ENCODE measurements at places on chromosomes 2 and 18. TPM values are rescaled to one million over a fixed set of nuclear protein-coding genes. Genes with fewer than 3 reads are reported as not detected.
A peak's percentile ranks its signal among the peaks of the same experiment; 100 is the strongest.

DNA sequence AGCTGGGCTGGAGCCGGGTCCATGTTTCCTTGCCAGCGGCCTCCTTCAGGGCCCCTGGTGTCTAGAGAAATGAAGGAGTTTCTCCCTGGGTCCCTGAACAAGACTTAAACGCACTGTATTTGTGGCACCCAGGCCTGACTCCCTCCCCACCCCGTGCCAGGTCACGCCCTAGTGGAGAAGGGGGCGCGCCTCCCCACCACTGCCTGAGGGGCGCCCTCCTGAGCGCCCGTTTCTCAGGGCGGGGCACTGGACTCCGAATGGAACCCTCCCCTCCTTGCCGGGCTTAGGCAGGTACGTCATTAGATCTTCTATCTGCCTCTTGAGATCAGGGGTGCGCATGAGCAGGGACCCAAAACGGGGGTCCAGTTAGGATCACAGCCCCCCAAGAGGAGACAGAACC, 16.3 kb downstream of the ODC1 start:
- no peak for DNase-seq

DNA sequence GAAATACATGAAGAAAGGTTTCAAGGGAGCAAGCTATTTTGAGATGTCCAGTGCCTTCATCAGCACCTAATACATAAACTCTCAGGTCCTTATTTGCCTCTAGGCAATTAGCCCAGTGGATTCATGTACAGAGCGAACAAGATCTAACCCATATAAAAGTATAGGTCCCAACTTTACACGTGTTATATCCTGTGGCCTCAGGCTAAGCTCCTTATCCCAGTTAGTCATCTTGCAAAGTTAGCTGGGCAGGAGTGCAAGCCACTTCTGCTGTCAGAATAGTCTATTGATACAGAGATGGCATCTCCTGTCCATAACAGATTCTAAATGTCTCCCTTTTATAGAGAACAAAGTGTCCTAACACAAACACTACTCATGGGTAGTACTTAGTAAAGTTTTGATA, 203.9 kb upstream of the PIK3C3 start:
- no peak for DNase-seq

- DNase-seq, result peak; percentile 33
Observed at GRCh38 chr18:56696966-56697365, 45.8 kb downstream of the WDR7 start.

The TUBA4B gene
- not detected for total RNA-seq

- DNase-seq, result no peak
Observed at GRCh38 chr2:45083175-45083574, 73.9 kb upstream of the SIX2 start.

DNA sequence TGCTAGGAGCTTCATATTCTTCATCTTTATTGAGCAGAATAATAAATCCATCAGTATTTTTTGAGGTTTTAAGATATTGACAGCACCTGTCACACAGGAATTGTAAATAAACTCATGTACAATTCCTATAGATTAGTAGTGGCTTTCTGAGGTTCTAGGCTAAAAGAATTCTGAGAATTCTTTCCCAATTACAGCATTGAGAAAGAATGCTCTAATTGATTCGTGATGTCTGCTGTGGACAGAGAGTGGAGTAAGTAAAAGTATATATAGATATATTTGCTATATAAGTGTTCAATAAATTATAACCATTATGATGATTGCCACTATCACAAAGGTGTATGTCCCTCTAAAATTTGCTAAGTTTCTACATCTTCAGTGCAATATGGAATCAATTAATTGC, 186.5 kb upstream of the NRP2 start:
- DNase-seq, result no peak

The RBM45 gene
- 27.1 TPM for total RNA-seq

The SH2D6 gene
- total RNA-seq, result not detected

DNA sequence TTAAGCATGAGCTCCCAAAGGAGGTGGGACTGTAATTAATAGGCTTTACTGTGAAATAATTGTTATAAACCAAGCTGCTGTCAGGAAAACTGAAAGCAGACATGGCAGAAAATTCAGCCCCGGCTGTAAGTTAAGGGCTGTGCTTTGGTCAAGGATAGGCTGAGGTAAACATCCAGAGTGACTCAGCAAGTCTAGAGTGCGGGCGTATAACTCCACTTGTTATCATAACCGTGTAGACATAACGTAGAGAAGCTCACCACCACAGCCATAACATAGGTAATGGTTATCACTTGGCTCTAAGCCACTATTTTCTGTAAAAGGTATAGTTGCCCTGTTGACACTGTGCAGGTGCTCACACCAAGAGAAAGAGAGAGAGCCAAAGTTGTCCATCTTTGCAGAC, 316.8 kb downstream of the DCDC2C start:
- DNase-seq, result no peak

The ASPRV1 gene
- total RNA-seq, result not detected

DNA sequence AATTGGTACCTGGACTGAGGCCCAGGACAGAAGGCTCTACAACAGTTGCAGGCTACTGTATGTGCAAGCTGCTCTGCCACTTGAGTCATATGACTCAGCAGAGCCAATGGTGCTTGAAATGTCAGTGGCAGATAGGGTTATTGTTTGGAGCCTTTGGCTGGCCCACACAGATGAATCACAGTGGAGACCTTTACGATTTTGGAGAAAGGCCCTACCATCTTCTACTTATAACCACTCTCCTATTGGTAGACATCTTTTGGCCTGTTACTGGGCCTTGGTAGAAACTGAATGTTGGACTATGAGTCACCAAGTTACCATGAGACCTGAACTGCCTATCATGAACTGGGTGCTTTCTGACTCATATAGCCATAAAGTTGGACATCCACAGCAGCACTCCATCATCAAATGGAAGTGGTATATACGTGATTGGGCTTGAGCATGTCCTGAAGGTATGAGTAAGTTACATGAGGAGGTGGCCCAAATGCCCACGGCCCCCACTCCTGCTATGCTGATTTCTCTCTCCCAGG, 88.9 kb upstream of the NRXN1 start:
- no peak for DNase-seq

The SLC9A4 gene
- not detected for total RNA-seq

DNA sequence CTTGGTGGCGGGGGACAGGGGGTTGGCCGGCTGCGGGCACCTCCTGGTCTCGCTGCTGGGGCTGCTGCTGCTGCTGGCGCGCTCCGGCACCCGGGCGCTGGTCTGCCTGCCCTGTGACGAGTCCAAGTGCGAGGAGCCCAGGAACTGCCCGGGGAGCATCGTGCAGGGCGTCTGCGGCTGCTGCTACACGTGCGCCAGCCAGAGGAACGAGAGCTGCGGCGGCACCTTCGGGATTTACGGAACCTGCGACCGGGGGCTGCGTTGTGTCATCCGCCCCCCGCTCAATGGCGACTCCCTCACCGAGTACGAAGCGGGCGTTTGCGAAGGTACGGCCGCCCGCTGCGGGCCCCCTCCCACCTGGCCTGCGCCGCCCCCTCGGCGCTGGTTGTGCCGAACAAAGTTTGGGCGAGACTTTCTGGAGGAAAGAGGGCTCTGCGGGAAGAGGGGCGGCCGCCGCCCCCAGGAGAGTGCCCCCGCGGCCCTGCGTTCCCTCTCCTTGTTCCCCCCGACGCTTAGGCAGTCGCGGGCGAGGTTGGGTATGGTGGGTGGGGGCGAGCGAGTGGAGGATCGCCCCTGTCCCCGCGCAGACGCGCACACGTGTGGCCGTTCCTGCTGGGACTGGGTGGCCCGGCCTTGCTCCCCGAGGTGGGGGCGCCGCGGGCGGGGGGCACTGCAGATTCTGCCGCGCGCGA, 866 bp downstream of the CRIM1 start:
- no peak for DNase-seq

DNA sequence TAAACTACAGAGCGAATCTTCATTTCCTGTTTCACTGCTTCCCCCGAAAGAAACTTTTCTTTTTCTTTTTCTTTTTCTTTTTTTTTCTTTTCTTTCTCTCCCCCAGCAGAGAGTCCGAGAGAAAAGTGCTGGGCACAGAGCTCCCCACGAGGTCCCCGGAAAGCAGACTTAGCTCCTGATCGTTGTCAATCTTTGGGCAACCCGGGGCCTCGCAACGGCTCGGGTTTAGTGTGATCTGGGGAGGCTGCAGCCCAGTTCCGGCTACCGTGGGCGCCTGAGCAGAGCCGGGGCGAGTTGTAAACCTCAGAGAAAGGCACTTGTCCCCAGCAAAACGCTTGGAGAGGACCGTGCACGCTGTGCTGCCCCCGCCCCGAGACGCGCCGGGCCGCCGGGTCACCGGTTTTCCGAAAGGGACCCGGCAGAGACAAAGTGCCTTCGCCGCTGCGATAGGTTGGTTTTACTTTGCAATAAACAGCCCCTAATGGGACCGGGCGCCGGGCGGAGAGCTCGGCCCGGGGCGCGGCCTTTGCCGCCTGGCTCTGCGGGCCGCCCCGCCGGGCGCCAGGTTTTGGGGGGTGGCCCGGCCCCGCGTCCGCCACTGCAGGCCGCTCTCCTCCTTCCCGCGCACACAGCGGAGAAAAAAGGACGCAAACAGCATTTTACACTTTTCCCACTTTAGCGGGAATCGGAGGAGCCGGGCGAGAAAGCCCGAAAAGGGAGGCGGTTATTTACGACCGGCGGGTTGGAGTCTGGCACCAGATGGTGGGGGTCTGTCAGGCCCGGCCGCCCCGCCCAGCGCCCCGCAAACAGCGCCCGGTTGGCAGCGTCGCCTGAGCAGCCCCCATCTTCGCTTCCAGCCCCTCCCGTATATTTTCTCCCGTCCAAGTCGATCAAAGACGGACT, 136.0 kb downstream of the INSIG2 start:
- DNase-seq, result peak; percentile 6

DNA sequence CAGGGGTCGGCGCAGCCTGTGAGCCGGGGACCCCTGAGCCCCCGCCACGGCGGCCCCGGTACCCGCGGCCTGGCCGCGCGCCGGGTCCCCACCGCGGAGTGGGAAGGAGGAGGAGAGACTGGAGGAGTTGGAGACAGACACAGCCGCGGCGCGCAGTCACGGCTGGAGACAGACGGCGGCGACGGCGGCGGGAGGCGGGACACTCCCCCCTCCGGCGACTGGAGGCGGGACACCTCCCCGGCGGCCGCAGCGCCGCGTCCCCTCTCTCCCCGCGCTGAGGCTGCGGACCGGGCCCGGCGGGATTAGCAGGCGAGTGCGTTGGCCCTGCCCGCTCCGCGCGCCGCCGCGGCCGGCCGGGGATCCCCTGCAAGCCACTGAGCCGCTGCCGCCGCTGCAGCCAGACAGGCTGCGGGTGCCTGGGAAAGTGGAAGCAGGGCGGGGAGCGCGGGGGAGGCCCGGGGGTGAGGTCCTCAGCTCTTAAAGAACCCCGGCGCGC, 1.0 kb upstream of the LDLRAD4 start:
- DNase-seq, result no peak

The ZNF804A gene
- total RNA-seq, result 12.9 TPM

GRCh38 chr18:74818516-74819175, 221.0 kb downstream of the ZNF407 start:
- DNase-seq, result peak; percentile 25

The SIX3 gene
- not detected for total RNA-seq

- DNase-seq, result peak; percentile 12
Observed at GRCh38 chr2:207012461-207012860, 73.1 kb downstream of the CPO start.

GRCh38 chr2:135373702-135374101, 157.3 kb downstream of the ZRANB3 start:
- DNase-seq, result no peak

The WDR33 gene
- 34.4 TPM for total RNA-seq

DNA sequence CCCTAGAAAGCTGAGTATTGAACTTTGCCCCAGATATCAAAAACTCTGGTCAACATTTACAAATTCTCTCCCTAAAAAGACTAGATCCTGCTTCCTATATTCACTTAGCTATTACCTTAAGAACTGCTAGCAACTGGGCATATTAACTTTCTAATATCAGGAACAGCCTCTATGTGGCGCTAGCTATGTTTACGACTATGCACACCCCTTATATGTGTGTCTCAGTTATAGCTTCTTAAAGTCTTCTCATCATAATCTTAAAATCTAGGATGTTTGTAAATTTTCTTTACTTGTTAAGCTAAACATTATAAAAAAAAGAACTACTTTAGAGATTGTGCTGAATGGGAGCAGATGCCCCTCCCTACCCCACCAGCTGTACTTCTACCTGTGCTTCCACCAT, 1.7 kb upstream of the STAMBP start:
- DNase-seq, result peak; percentile 59

The FAM110C gene
- not detected for total RNA-seq

- DNase-seq, result no peak
Observed at GRCh38 chr2:8310557-8311455, 371.1 kb upstream of the ID2 start.

DNA sequence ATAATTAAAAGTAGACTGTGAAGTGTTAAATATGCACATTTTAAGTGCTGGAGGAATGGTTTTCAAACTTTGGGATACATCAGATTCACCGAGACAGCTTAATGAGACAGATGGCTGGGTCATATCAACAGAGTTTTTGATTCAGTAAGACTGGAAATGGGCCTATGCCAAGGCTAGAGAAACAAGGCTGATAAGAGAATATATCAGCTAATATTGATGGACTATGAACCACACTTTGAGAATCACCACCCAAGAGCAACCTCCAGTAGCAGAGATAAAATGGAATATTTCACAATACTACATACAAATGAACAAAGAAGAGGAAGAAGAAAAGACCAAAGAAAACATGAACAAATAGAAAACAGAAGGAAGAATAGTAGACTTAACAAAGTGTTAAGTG, 450.2 kb upstream of the KLHL29 start:
- no peak for DNase-seq

DNA sequence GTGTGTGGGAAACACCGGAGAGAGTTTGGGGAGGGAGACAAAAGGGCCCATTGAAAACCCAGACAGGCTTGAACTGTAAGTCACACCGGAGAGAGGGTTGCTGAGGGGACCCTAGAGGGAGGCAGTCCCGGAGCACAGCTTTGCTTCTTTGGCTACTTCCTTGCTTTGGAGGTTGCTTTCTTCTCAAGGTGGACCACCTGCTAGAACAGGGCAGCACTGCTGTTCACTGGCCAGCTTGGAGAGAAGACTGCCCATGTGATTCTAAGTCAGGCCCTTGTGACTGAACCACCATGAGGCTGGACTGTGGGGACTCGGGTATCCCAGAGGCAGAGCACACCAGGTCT, 4.4 kb downstream of the ACTG2 start:
- no peak for DNase-seq

- no peak for DNase-seq
Observed at GRCh38 chr2:177058747-177059146, 153.8 kb upstream of the HNRNPA3 start.

All from fibroblast of the aortic adventitia (primary cell).